ENCODE measurements at places on chromosomes 4 and X.
A peak's percentile ranks its signal among the peaks of the same experiment; 100 is the strongest.

DNA sequence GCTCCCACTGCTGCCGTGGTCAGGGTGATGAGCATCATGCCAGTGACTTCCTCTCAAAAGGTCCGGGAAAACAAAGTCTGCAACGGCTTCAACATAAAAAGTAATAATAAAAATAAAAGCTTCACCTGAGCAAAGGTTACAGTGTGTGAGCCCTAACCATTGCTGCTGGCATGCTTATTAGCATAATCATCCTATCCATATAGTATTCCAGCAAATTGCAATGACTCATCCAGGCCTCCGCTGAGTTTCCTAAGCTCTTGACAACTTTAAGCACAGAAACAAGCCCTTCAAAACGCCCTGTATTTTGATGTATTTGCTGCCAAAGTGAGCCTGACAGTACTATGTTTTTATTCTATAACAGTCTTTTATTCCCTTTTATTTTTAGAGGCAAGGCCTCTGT is 100.5 kb downstream of the AASDH start:
- no peak for DNase-seq

DNA sequence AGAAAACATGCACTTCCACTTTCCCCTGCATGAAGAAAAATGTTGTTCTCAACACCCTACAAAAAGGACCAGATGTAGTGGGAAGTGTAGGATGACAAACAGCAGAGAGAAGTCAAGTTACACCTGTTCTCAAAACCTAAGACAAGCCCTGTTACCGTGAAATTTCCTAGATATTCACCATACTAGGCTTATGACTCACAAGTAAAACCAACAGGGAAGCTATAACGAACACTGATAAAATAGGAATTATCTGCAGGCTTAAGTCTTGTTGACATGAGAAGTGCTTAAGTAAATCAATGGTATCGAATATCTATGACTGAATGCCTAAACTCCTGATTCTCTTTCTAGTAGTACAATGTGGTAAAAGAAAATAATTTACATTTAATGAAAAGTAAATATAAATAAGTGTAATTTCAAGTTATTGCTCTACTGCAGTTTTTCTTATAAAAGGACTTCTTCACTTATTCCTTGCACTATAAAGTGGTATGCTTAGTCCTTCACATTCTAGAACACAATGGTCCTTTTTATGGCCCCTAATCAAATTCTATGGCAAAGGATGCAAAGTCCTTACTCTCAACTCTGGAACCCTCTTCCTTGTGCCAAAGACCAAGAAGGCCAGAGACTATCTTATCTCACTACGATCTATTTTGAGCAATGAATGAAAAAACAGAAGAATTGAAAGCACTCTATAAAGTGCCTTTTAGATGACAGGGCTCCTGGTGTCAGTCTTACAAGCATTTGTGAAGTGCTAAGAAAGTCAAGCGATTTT is 19.6 kb downstream of the AP1S2 start:
- no peak for DNase-seq

GRCh38 chr4:117983541-117984365 is 50.5 kb upstream of the NDST3 start:
- DNase-seq: no peak

GRCh38 chr4:118905566-118905965 is 16.9 kb downstream of the SYNPO2 start:
- no peak for DNase-seq

GRCh38 chr4:186684220-186684619 is 39.4 kb downstream of the FAT1 start:
- DNase-seq: no peak

DNA sequence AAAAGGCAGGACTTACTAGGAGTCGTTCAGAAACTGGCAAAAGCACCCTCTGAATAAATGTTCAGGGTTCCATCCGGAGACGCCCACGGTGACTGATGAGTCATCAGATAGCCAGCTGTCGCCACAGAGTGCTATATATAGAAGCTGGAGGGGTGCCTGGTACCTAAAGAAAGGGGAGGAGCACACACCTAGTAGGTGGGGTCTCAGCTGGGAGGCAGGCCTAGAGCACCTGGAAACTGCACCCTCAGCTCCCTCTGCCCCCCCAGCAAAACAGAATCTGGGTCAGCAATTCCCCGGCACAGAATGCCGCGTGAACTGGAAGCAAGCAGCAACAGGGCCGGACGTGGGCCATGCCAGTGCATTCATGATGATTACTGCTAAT is 242.0 kb downstream of the BCOR start:
- no peak for DNase-seq

DNA sequence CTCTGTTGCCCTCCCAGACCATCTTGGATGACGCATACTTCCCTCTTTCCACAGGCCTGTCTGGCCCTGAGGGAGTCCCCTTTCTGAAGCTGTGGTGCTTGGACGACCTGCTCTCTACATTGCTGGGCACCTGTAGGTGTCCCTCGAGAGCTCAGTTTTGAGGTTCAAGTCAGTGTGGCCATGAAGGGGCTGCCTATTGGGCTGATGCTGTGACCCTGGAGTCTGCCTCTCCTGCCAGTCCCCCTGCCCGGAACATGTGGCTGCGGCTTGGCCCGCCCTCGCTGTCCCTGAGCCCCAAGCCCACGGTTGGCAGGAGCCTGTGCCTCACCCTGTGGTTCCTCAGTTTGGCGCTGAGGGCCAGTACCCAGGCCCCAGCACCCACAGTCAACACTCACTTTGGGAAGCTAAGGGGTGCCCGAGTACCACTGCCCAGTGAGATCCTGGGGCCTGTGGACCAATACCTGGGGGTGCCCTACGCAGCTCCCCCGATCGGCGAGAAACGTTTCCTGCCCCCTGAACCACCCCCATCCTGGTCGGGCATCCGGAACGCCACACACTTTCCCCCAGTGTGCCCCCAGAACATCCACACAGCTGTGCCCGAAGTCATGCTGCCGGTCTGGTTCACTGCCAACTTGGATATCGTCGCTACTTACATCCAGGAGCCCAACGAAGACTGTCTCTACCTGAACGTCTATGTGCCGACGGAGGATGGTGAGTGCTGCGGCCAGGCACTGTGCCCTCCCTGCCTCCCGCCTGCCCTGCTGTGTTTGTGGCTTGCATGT is 3.0 kb downstream of the NLGN3 start:
- no peak for DNase-seq

DNA sequence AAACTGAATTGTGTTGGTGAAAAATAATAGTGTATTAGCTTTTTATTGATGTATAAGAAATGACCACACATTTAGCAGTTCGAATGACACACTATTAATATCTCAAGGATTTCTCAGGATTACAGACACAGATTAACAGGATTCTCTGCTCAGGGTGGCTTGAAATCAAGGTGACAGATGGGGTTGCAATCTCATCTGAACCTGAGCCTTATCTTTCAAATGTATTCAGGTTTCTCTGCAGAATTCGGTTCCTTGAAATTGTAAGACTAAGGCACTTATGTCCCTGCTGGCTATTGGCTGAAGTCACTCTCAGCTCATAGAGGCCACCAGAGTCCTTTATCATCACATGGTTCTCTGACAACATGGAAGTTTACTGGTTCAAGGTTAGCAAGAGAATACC is 1780.1 kb downstream of the ARAP2 start:
- no peak for DNase-seq

- DNase-seq: no peak
These were observed 29.8 kb downstream of the DCAF8L2 start for GRCh38 chrX:27619975-27620374.

GRCh38 chr4:86497131-86497530 is 97.0 kb upstream of the PTPN13 start:
- DNase-seq: no peak

- DNase-seq: no peak
These were observed 33.7 kb downstream of the IDS start for GRCh38 chrX:149471397-149471796.

DNA sequence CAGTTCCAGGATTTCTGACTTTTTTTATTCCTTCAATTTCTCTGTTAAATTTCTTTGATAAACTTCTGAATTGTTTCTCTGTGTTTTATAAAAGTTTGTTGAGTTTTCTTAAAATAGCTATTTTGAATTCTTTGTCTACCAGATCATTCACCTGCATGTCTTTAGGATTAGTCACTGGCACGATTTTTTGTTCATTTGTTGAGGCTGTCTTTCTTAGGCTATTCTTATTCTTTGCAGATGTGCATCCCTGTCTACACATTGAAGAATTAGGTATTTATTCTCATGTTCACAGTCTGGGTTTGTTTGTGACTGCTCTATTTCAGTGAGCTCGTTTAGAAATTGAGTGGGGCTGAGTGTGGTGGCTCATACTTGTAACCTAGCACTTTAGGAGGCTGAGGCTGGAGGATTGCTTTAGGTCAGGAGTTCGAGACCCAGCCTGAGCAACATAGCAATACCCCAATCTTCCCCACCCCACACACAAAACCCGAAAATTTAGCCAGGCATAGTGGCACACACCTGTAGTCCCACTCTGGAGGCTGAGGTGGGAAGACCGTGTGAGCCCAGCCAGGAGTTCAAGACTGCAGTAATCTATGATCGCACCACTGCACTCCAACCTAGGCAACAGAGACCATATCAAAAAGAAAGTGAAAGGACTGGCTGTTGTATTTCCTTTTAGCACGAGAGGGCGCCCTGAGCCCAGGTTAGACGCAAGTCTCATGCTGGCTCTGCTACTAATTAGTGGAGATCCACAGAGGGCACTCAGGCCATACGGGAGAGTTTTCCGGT is 42.0 kb downstream of the F8 start:
- DNase-seq: peak; percentile 71

DNA sequence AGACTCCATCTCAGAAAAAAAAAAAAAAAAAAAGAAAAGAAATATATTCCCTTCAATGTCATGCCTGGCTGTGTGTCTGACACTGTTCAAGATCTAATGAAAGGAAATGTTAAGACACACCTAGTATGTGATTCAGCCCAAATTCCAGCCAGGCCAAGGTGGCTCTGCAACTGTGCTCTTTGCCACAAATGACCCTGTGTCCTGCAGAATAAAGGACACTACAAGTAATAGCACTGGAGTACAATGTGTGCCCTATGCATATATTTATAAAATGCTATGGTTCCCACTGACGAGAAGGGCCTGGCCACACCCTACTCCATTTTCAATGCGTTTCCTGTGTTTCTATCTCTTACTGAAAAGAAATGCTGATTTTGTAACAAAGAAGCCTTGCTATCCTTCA is 98.0 kb upstream of the SORBS2 start:
- DNase-seq: no peak

GRCh38 chr4:53646795-53647194 is 55.5 kb upstream of the LNX1 start:
- DNase-seq: no peak

DNA sequence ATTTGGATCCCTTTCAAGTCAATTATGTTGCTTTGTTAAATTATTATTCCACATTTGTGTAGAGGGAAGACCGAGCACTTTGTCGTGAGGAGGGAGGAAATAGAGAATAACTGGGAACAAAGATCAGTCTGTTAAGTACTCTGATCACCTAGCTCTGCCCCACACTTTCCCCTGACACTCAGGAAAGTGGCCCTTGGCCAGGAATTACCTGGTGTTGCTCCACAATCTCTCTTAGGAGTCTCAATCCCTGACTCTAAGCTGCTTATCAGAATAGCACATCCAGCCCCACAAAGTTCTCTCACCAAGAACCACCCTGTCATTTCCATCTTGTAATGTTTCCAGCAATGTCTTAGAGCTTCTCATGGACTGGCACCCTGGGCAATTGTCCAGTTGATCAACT is 83.8 kb upstream of the BMPR1B start:
- no peak for DNase-seq

DNA sequence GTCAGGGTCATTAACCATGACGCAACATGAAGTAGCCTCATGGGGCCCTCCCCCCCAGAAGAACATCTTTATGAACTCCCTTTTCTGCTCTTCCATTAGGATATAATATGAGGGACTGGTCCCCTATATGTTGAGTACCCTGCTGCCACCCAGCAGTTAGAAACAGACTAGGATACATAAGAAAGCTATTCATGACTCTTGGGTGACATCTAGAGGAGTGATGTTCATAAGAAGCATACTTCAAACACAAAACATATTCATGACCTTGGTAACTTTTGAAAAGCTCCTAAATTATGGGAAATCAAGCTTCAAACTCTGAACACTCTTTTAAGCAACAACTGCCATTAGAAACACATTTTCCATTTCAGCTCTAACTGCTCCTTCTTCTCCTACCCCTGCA is 155.2 kb upstream of the SPIN4 start:
- no peak for DNase-seq

DNA sequence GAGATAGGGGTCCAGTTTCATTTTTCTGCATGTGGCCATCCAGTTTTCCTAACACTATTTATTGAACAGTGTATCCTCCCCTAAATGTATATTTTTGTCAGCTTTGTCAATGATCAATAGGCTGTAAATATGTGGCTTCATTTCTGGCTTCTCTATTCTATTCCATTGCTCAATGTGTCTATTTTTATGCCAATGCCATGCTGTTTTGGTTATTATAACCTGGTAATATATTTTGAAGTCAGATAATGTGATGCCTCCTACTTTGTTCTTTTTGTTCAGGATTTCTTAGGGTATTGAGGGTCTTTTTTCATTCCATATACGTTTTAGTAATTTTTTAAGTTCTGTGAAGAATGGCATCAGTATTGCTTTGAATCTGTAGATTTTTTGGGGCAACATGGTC is 8.7 kb upstream of the CXCL3 start:
- DNase-seq: no peak

DNA sequence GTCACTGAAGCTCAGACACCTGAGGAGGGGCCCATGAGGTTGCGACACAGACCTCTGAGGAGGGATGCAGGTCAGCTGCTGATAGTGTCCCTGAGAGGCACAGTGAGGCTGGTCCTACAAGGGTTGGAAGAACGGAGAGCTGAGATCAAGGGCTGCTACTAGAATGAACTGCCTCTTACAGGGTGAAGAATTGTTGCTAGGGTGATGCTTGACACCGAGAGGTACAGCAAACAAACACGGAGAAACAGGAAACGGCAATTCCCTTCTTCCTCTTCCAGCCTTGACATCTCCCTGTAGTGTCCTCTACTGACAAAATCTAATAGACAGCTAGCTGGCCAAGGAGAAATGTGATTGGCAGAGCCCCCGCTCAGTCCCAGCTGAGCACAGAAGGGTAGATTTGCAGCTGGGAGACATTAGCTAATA is 11.8 kb upstream of the HPGDS start:
- no peak for DNase-seq

DNA sequence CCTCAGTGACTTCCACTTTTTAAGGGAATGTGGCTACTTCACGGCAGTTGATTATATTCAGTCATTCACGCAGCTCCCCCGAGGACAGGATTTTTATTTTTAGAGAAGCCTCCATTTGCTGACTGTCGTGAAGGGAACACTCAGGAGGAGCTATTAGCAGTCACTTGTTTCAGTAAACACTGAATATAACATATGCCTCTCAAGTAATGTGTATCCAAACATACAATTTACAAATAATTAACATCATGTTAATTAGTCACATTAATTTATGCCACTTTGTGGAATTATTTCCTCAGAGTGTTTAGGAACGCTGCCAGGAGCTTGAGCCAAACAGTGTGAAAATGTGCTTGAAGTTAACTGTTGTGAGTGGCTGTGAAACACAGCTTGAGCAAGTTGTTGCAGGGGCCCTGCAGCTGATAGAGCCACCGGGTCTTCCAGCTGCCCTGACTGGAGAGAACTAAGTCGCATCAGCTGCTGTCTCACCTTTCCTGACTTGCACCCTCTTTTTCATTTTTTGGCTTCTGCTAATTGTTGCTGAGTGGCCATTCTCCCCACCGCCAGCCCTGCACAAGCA is 245.6 kb downstream of the LDB2 start:
- no peak for DNase-seq
